Activated T-helper 1 cell treated with Interleukin-2 at 50 U/mL for 16 hours (primary cell): ENCODE measurements at places on chromosomes 4 and X.
A peak's percentile ranks its signal among the peaks of the same experiment; 100 is the strongest.

DNA sequence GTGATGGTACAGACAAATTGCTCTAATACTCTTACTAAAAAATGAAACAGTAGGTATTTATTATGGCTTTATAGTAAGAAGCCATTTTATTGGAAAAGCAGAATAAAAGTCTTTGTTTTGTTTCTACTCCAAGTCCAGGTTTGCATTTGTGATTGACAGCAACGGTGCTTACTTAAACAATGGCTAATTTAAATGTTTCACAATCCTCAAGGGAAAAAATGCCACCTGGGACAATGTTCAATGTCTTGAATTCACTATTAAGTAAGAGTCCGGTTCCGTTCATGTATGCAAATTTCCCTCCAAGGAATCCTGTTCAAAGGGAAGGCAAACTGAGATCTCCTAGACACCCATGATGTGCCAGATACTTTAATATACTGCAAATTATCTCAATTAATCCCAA lies 123.6 kb downstream of the RBM47 start:
- no peak for DNase-seq

DNA sequence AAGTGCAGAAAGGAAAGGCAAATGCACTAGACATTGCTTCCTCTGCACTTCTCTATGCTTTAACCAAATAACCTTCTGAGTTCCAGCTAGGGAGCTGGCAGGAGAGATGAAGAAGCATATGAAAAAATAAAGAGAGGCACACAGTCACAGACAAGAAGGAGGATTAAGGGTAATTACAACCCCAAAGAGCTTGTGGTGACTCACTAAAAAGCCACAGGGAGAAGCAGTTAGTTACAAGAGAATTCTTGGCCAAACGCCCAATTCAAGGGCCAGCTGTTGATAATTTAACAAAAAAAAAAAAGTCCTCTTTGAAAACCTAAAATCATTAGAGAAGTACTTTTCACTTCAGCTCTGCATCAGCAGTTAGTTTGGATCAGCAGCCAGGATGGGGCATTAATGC lies 478.0 kb downstream of the KCNIP4 start:
- DNase-seq: no peak

DNA sequence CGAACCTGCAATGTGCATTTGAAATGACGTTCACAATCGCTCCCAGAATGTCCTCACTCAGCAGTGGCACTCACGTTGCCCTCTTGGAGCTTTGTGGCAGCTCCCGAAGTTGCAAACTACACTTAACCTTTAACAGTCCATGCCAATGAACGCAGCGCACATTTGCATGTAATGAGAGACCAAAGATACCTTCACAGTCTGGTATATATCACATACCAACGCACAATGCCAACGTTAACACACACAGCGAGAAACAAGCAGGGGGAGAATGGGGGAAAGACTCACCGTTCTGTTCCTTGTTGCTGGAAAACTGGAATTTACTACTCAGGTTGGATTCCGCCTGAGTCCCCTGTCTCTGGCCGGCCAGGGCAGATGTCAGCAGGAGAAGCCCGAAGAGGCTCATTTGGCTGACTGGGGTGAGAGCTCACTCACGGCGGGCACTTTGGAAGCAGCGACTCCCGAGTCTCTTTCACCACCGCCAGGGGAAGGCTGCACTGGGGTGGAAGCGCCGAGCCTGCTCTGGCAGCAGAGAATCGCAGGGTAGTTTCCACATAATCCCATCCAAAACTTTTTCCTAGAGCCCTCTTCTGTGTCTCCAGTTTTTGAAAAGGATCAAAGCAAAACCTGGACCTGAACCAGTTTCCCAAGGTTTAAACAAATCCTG lies 966 bp downstream of the PDGFC start:
- no peak for DNase-seq

GRCh38 chr4:8239226-8239625 lies 30.3 kb upstream of the HTRA3 start:
- no peak for DNase-seq

DNA sequence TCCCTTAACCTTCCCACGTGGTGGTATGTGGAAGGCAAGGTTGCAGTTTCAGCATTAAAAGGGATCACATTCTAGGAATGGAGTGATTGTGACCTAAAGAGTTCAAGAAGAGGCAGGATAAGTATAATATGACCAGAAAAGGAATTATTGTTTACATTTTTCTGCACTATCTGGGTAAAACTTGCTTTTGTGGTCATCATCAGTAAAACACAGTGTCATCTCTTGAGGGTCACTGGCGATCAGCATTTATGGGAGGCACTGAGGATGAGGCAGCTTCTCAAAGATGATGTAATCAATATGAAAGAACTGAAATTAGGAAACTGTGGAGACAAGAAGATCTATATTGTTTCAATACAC lies 88.7 kb downstream of the CFAP299 start:
- DNase-seq: no peak

DNA sequence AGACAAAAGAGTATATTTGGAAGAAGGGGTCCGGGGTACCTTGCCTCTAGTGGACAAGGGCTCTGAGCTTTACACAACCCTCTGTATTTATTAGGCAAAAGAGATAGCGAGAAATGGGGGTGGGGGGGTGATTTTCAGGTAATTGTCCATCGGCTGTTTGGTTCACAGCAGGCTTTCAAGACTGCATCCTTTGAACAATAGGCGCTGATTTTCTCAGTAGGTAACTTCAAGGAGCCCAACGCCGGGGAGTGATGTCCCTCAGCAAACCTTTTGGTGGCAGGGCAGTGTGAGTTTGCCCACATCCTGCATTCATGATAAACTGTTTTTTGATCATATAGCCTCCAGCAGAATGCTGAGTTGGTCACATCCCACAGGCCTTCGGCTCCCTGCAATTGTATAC lies 61.6 kb downstream of the KDM5C start:
- DNase-seq: no peak

DNA sequence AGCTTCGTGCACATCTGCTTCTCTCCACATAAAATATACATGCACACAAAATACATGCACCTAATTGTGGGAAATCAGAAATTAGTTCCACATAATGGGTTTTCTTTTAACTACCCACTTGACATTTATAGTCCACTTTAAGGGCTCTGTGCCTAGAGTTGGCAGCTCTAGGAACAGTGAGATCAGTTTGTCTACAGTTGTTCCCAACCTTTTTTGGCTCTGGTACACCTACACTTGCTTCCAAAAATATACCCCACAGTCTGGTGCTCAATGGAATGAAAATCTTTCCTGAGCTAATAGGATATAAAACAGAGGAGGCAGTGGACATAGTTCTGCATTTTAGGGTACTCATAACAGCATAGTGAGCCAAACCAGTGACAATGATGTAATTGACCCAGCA lies 36.1 kb downstream of the HDAC8 start:
- DNase-seq: no peak

GRCh38 chrX:84118769-84119168 lies 69.2 kb downstream of the RPS6KA6 start:
- no peak for DNase-seq

- peak; percentile 14 for DNase-seq
Observed at GRCh38 chr4:163166041-163166579, 580 bp downstream of the NAF1 start.

DNA sequence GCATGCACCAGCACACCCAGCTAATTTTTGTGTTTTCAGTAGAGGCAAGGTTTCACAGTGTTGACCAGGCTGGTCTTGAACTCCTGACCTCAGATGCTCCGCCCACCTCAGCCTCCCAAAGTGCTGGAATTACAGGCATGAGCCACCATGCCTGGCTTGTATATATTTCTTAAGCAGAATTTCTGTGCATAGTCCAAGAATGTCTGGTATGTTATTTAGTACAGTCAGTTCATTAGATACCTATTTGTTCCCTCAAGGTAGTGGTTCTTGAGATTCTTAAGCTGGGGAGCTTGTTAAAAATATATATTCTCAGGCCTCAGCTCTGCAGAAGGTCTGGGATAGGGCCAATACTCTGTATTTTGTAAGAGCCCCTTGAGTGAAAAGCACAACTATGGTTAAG lies 4.6 kb upstream of the SERTM2 start:
- DNase-seq: no peak

DNA sequence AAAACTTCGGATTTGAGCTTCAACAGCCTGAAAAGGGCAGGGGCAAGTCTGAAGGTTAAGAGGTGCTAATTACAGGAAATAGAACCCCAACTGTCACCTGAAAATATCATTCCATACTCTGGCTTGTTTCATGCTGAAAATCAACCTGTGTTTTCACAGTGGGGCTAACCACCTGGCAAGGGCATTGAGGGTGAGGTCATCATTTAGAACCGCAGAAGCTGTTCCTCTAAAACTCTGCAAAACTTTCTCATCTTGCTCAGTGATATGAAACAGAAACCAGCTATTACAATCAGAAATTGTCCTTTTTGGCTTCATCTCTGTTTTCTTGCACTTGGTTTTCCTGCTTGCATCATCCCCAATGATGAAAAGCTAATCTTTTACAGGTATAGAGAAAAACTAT lies 247.6 kb downstream of the DCLK2 start:
- no peak for DNase-seq

- DNase-seq: no peak
Observed at GRCh38 chr4:105145156-105145902, 1.3 kb upstream of the TET2 start.

GRCh38 chr4:107579099-107579498 lies 140.9 kb downstream of the PAPSS1 start:
- DNase-seq: no peak

DNA sequence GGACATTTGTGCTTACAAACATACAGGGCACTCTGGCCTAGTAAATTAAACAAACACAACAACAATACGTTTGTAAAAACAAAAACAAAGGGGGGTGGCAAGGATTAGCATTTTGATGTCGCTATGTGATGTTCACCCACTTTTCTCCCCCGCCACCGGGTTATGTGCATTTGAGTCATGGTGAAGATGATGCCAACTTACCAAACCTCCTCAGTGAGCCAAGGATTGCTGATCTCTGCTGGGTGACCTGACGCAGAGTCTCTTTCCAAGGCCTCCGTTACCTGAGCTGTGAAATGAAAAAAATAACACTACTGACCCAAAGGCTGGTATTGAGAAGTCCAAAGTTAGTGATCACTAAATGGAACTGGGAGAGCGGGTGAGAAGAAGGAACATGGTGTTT lies 85.4 kb downstream of the RBM47 start:
- DNase-seq: no peak

- no peak for DNase-seq
Observed at GRCh38 chrX:101973066-101973465, 41.2 kb upstream of the ZMAT1 start.

DNA sequence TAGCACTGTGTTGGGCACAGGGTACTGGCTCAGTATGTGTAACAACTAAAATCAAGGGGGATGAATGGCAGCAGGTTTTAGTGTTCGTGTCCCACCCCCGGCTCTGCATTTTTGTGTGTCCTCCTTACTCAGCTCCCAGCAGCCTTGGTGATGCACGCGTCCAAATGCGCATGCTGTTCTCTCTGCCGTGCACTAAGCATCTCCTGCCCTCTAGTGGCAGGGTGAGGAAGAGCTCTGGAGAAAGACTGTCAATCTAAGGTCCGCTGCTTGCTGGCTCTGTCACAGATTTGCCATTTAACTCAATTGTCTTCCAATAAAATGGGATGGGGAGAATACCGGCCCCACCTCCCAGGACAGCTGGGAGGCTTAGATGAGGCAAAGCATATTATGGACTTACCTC lies 61.4 kb downstream of the WFS1 start:
- no peak for DNase-seq

- DNase-seq: no peak
Observed at GRCh38 chr4:158805635-158806471, 37.0 kb downstream of the FNIP2 start.

GRCh38 chrX:123648028-123648810 lies 84.6 kb downstream of the THOC2 start:
- no peak for DNase-seq

DNA sequence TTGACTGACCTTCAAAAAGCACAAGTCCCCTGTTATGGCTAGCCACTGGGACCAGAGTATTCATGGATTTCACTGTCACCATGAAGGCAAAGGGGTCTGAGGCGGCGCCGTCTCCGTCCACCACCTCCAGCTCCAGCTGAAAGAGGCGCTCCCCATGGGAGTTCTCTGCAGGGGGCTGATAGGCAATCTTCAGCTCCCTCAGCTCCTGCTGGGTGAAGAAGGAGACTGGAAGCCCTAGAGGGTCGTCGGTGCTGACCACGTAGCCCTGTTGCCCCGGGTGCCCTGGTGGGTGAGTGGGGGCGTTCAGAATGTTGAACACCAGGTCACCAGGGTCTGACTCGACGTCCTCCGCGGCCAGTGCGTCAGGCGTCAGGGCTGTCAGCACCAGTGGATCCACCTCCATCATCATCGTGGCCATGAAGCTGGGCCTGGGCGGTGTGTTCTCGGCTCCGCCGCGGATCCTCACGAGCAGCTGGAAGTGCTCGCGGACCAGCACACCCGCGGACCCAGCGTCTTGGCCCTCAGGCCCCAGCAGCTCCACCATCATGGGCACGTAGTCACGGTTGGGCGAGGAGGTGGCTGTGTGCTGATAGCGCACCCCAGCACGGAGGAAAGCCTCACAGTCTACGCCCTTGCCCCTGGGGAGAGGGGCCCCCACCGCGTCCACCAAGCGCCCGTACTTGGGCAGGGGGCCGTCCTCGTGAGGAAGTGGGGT lies 987 bp downstream of the FREM3 start:
- no peak for DNase-seq

DNA sequence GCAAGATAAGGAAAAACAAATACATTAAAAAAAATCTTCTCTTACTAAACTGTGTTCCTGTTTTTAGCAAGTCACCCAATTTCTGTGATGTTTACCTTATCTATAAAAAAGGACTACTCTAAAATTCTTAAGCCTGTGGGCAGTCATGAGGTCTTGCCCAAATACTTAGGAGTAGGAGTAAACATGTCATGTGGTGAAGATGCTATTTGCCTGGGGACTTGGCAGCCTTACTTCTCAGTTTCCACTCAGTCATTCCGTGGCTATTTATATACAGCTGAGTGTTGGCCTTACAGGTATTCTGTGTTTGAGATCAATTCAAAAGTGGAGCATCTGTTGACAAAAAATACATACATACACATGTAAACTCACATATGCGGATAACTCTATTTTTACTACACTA lies 89.9 kb upstream of the TLR2 start:
- no peak for DNase-seq

GRCh38 chr4:106707776-106708463 lies 328.2 kb downstream of the DKK2 start:
- DNase-seq: no peak

DNA sequence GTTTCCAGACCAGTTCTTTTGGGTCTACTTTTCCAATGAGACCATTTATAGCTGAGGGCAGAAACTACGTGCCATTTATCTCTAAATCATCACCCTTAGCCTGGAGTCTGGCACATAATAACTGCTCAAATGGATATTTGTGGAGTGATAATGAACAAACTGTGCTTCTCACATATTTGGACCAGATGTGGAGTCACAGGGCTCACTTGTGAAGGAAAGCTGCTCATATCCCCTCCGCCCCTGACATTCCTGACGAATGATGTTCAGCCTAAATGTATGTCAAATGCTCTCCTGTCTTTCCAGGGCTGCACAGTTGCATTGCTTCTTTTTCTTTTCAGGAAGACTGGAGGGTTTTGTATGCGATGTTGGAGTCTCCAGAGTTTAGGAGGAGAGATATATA lies 110.1 kb downstream of the GBA3 start:
- no peak for DNase-seq

GRCh38 chr4:41305476-41305875 lies 48.7 kb downstream of the UCHL1 start:
- no peak for DNase-seq
